ENCODE measurements at places on chromosomes 12 and 14. TPM values are rescaled to one million over a fixed set of nuclear protein-coding genes. Genes with fewer than 3 reads are reported as not detected.

- DNase-seq: no peak
Measured at GRCh38 chr14:57391517-57392195, 1.3 kb downstream of the NAA30 start.

DNA sequence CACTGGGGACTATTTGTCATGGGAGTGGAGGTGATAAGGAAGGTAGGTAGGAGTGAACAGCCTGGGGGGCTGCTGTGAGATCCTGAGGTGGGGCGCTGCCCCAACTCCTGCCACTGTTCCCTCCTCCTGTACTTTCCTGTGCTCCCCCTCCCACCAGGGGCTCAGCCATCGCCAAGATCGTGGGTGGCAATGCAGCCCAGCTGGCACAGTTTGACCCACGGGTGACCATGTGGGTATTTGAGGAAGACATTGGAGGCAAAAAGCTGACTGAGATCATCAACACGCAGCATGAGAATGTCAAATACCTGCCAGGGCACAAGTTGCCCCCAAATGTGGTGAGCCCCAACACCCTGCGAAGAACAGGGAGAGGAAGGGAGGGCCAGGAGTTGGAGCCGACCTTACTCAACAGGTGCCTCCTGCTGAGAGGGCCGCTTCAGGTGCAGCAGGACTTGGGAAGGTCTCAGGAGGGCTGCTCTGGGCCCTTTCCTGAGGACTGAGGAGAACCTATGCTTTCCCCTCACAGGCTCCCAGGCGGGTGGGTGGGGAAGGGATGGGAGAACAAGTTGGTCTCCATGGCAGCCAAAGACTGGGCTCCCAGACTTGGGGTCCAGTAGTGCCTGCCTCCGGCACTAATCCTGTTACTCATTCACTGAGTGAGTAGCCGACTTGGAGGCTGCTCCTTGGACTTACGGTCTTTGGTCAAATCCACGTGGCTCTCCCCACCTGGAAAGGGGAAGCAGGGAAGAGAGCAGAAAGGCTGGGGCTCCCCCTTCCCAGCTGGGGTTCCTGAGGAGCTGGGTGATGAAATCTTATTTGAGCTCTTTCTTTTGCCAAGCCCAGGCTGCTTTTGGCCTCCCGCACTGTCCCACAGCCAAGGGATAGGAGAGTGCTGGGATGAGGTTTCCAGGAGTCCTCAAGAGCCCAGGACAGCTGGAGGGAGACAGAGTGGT lies 884 bp downstream of the GPD1 start:
- no peak for DNase-seq

- peak; percentile 61 for DNase-seq
Measured at GRCh38 chr14:68894123-68894522, 85.0 kb downstream of the ACTN1 start.

GRCh38 chr14:59904184-59904583 lies 15.8 kb upstream of the LRRC9 start:
- no peak for DNase-seq

DNA sequence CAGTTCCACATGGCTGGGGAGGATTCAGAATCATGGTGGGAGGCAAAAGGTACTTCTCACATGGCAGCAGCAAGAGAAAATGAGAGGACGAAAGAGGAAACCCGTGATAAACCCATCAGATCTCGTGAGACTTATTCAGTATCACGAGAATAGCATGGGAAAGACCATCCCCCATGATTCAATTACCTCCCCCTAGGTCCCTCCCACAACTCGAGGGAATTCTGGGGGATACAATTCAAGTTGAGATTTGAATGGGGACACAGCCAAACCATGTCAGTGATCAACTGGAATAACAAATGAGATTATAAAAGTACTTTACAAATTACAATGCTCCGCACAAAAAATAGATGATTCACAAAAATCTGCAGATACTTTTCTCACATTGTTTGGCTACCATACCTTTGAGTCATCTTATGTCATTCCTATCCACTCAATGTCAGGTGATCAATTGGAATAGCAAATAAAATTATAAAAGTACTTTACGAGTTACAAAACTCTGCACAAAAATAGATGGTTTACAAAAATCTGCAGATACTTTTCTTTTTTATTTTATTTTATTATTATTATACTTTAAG lies 338.9 kb downstream of the C12orf50 start:
- DNase-seq: no peak

- no peak for DNase-seq
Measured at GRCh38 chr12:5881101-5881606, 63.9 kb downstream of the ANO2 start.

GRCh38 chr12:50050410-50051098 lies 6.8 kb upstream of the ASIC1 start:
- peak; percentile 60 for DNase-seq

DNA sequence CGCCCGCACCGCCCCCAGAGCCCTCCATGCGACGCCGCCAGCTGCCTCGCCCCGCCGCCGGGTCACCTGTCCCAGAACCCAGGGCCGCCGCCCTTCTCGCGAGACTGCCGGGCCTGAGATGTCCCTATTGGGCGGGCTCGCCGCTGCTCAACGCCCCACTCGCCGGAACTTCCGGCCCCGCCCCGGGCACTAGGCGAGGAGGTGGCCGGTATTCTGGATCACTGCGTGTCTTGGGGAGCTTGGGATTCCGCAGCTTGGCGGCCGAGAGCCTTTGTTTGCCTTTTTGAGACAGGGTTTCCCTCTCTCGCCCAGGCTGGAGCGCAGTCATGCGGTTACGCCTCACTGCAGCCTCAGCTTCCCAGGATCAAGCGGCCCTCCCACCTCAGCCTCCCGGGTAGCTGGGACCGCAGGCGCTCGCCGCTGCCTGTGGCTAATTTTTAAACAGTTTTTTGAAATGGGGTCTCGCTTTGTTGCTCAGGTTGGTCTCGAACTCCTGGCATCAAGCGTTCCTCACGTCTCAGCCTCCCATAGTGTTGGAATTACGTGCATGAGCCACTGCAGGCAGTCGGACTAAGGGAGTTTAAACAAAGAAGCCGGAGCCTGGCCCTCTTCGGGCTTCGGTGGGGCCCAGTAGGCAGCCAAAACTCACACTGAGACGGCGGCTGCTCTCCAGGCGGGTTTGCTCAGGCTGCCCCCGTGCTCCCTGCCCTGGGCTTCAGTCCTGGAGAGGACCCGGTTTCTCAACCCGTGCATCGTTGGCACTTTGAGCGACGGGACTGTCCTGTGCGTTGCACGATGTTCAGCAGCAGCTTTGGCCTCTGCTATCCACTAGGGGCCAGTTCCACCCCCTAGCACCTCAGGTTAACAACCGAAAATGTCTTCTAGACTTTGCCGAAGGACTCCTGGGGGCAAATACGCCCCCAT lies at the start of gene SLC15A4:
Gene SLC15A4 (minus strand): TSS at position 43 of the 924 bp plus-strand sequence. CDS start 15 bp downstream, at position 28.
- peak; percentile 89 for DNase-seq

- DNase-seq: peak; percentile 2
Measured at GRCh38 chr12:69685810-69686209, 13.3 kb downstream of the BEST3 start.

DNA sequence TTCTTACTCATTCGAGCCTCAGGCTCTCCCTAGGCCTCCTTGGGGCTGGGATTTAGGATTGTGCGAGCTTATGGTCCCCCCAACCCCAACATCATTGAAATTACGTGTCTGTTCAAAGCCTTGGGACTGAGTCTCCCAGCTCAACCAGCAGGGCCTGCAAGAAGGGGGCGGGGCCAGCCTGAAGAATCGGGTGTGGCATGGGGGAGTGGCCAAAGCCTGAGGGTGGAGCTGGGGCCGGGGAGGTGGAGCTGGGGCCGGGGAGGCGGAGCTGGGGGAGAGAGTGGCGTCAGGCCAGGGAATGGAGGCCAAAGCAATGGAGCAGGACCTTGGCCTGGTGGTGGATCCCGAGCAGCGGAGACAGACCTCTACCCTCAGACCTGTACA lies 24.3 kb upstream of the HSPB8 start:
- no peak for DNase-seq

GRCh38 chr14:77309131-77309530 lies 11.6 kb downstream of the POMT2 start:
- no peak for DNase-seq

DNA sequence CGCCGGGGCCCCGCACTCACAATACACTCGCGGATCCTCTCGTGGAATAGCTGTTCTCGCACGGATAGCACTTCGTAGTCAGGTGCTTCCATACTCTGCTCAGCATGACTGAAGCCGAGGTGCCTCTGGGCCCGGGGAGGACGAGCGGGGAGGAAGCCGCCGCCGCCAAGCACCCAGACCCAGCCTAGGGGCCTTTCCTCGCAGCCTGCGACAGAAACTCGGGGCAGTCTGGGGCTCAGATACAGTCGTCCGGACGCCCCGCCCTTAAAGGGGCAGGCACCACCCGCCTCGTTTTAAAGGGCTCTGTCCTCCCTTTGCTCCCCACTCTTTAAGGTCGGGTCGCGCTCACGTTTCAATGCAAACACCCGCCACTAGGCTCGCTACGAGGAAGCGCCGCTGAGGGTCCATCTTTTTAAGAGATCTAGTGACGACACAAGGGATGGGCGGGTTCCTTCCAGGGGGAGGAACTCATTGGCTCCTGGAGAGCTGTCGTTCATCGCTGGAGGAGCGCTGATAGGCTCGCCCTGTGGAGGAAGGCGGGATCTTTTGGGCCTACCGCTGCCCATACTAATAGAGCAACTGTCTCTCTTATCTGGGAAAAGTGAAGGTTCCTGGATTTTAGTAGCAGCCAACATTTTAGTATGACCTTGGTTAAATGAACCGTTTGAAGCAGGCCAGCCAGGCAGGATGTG lies at the start of gene LMBR1L:
Gene LMBR1L (minus strand): TSS at position 384 of the 692 bp plus-strand sequence. CDS start 292 bp downstream, at position 92.
- peak; percentile 99 for DNase-seq

- DNase-seq: peak; percentile 55
Measured at GRCh38 chr12:57236925-57237595, 7.5 kb downstream of the SHMT2 start.

Gene SAMD15
- 0.33 TPM for total RNA-seq

Gene NTF3
- total RNA-seq: 1.5 TPM

Gene ARHGEF25
- total RNA-seq: 40.0 TPM

Gene MYO1H
- total RNA-seq: not detected
